GM18507 (cell line): ENCODE measurements at places on chromosomes 3 and 15.
A peak's percentile ranks its signal among the peaks of the same experiment; 100 is the strongest.

GRCh38 chr3:125302932-125303331 lies 72.2 kb downstream of the ZNF148 start:
- no peak for DNase-seq

DNA sequence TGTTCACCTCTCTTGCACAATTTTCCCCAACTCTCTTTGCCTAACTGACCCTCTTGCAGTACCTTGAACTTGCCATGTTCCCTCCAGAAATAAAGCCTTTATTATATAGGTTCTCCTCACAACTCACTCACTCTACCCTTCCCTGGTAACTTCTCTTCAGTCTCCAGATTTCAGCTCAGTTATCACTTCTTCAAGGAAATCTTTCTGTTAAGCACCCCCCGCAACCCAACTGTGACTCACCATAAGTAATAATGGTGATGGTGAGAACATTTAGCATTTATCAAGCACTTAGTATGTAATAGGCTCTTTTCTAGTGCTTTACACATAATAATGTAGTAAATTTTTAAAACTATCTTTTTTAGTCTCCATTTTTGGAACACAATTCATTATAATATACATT lies 8.1 kb upstream of the OR5K1 start:
- no peak for DNase-seq

GRCh38 chr3:59271971-59272370 lies 222.1 kb upstream of the CFAP20DC start:
- DNase-seq: no peak

DNA sequence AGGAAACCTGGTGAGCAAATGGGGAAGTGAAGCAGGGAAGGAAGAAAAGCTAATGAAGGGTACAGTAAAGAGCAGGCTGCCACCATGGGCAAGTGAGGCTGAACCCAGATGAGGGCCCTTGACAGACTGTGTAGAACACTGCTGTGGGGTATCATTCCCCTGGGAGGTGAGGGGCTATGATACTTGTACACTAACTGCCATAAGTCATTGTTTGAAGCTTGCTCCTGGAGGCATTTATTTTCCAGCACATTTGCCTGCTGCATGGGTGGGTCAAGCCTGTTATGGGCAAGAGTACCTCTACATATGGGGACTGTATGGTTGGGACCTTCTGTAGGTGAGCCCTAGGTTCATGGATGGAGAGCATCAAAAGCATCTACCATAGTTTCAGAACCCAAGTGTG lies 57.4 kb downstream of the POMGNT2 start:
- no peak for DNase-seq

DNA sequence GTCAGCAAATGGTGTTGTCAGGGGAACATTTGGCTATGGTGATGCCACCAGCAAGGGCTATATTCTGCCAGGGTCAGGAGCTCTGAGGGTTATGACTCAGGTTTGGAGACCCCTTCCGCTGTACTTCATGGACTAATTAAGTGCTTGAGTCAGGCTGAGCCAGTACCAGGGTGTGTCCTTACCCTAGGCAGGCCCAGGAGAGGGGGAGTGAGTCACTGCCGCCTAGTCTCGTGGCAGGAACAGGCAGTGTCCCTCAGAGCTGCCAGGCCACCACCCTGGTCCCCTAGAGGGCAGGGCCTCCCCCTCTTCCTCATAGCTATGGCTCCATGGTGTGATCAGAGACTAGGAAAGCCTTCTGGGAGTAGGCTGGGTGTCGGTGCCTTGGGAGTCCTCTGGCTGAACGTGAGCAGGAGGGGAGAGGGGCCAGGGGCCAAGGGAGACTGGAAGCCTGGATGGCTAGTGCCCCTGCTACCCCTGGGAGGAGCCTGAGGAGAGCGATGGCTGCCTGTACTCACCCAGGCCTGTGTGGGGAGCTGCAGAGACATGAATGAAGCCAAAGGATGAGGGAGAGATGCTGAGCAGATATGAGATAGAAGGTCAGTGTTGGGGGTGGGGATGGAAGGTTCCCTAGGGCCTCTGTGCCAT lies 10.6 kb downstream of the MAPKAPK3 start:
- DNase-seq: no peak

DNA sequence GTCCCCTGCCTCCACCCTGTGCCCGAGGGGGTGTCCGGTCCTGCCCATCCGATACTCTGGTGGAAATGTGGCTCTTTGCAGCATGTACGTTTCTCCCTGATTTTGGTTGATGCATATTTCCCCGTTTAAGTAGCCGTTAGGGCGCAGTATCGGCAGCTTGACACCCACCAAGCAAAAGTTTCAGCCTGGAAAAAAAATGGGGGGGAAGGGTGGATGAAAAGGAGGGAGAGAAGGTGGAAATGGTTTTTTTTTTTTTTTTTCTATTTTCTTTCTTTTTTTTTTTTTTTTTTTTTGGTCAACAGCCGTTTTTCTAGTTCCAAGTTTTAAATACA lies 1.3 kb downstream of the RAP2B start:
- DNase-seq: no peak

- no peak for DNase-seq
These were observed 458.8 kb downstream of the MECOM start for GRCh38 chr3:169204751-169205150.

DNA sequence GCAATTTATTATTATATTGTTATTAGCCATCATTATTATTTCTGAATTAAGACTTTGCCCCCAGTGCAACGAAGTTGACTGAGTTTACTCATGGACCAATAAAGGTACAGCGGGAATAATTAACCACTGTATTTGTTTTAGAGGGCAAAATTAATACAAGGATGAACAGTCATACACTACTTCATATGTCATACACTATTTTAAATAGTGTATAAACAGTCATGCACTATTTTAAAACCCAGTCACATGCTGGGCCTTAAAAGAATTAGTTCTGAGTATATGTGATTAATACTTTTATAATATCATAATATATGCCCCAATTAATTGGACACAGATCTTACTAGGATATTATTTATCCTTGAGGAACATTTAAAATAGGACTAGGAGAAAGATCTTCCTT lies 125.3 kb upstream of the NANOGP8 start:
- no peak for DNase-seq

GRCh38 chr15:68536331-68537095 lies 42.3 kb upstream of the CORO2B start:
- DNase-seq: no peak

GRCh38 chr3:193011958-193012357 lies 94.3 kb upstream of the MB21D2 start:
- no peak for DNase-seq

GRCh38 chr15:63505842-63506222 lies 1.4 kb downstream of the USP3 start:
- no peak for DNase-seq

GRCh38 chr15:89801471-89802195 lies 13.0 kb downstream of the ANPEP start:
- DNase-seq: no peak

DNA sequence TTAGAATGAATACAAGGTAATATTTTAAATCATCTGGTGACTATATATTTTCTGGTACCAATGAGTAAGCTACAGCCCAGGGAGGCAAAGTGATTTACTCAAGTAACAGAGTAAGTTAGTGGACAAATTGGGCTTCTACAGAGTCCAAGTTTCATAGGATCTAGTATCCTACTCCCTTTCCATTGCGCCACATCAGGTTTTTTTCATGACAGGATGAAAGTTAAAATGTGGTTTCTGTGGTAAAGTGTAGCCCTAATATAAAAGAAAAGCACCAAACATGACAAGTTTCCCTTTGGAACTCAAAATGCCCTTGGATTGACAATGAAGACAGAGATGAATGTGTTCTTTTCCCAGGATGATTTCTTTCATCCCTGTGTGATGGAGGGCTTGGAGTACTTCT lies 350.8 kb upstream of the ZNF385D start:
- DNase-seq: no peak

DNA sequence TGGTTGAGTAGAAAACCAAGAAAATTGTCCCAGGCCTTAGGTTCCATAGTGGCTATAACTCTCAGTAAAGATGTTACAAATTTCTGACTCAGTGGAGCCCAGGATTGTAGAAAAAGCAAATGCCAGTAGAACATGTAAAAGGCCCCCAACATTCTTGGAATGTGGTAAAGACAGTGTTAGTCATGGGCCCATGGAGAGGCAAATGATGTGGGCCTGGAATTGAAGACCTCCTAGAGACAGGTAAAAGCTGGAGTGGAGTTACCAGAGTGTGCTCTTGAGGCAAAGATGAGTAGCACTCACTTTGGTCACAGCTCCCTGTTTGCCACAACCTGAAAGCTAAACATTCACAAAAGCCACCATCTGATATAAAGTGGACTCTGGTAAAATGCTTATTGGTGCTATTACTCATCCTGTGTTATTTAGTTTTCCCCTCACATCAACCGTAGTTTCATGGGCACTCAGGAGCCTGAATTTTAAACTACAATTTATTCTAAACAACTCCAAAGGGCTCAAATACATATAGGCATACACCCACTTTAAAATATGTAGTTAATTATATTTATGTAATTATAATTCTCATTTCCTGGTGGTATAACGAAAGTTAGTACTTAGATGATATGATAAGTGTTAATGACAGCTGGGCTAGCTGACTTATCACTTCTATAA lies 359.6 kb upstream of the NECTIN3 start:
- DNase-seq: no peak

- DNase-seq: no peak
These were observed 240.7 kb upstream of the DNAJC19 start for GRCh38 chr3:181230258-181230657.

GRCh38 chr15:55774113-55774970 lies 31.4 kb upstream of the PRTG start:
- no peak for DNase-seq

GRCh38 chr15:60520013-60520824 lies 41.3 kb upstream of the ICE2 start:
- DNase-seq: no peak

- DNase-seq: no peak
These were observed 104.5 kb downstream of the ECT2 start for GRCh38 chr3:172855037-172855436.

GRCh38 chr3:122067214-122067550 lies 12.0 kb downstream of the CD86 start:
- DNase-seq: no peak

DNA sequence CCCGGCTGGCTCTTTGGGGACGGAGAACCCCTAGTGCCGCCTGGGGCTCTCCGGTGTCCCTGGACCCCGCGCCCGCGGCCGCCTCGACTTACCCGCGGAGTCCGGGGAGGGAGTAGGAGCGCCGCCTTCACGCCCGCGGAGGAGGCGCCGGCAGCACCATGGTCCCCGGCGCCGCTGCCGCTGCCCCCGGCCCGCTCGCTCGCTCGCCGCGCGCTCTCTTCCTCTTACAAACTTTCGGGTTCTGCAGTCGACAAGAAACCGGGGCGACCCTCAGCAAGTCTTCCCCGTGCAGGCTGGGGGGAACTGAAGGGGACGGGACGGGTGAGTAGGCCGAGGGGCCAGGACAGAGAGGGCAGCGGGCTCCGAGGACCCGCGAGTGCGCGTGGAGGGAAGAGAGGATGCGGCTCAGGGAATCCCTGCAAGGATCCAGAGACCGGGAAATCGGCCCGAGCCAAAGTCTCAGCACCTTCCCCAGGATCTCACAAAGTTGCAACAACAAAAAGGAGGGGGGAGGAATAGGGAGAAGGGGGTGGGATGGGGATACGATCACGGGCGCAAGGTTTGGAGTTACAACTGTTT lies 2.0 kb downstream of the FOXP1 start:
- no peak for DNase-seq

- DNase-seq: no peak
These were observed at the start of gene MRAS for GRCh38 chr3:138347960-138348753. Gene MRAS (plus strand): TSS chr3:138348579. CDS start chr3:138372884, 24,305 bp downstream.

DNA sequence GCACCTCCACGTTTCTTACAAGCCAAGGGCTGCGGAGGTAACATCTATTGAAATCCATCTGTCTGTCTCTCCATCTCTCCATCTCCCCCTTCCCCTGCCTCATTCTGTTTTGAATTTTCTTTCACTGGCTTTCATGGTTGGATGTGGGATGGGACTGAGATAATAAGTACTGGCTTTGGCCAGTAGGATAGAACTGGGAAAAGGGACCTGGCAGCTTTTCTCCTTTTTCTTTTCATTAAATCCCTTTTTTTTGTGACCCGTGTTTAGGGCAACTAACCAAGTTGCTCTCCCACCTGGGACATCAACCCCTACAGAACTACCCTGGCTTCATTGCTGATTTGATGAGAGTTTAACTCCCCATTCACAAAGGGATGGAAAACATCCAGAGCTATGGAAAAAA lies 66.8 kb upstream of the ADAMTSL3 start:
- DNase-seq: no peak

- DNase-seq: peak; percentile 58
These were observed 19.2 kb upstream of the KPNA1 start for GRCh38 chr3:122533931-122534334.
